ENCODE measurements at places on chromosomes 7 and 10. TPM values are rescaled to one million over a fixed set of nuclear protein-coding genes. Genes with fewer than 3 reads are reported as not detected.

DNA sequence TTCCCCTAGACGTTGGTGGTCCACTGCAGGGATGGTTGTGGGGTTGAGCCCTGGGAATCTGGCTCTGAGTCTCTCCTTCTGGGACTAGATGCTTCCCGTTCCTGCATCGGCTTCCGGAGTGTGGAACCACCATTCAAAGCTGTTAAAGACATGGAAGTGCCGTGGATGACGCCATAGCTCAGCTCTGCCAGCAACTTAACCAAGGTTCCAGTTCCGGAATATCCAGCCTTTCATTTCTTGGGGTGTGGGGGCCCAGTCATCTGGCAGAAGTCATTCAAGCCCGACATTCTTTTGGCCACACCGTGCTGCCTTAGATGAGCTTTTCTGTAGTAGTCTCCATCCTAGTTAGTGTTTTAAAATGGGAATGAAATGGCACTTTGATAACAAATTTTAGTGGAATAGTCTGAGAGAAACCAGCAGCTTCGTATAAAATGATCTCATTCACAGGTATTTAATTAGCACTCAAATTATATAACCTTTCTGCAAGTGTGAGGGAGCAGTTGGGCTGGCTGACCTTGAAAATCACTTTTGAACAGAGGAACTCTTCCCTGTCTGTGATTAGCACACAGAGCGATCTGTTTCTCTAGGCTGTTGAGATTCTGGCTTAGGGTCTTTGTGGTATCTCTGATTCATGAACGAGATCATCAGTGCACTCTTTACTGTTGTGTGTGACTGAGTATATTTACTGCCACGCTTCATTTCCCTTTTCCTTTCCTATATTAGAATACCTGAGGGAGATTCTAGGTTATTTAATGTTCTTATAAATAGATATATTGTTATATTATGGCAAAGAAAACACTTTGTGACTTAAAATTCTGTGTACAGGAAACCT lies 19.9 kb downstream of the LMTK2 start:
- no peak for DNase-seq
- H3K27me3 ChIP-seq, result no peaks in the 10 kb centered on the region
- no peaks in the 10 kb centered on the region for H3K36me3 ChIP-seq
- no peak overlapping the region for H3K27ac ChIP-seq

GRCh38 chr10:43049081-43049551 lies 27.8 kb upstream of the RET start:
- no peak for DNase-seq
- H3K36me3 ChIP-seq, result no peaks in the 10 kb centered on the region
- H3K27me3 ChIP-seq, result no peaks in the 10 kb centered on the region
- no peak overlapping the region for H3K27ac ChIP-seq

GRCh38 chr10:30170814-30171213 lies 111.4 kb upstream of the JCAD start:
- no peaks in the 10 kb centered on the region for H3K4me1 ChIP-seq
- H3K27ac ChIP-seq, result no peak overlapping the region
- DNase-seq, result no peak
- H3K4me3 ChIP-seq, result no peak overlapping the region
- peaks cover 4% of the 10 kb centered on the region for H3K27me3 ChIP-seq

GRCh38 chr10:29720149-29720548 lies 85.4 kb upstream of the SVIL start:
- DNase-seq, result no peak
- no peak overlapping the region for H3K4me3 ChIP-seq
- H3K4me1 ChIP-seq, result peaks cover 3% of the 10 kb centered on the region
- H3K27ac ChIP-seq, result no peak overlapping the region

Gene PLAU
- not detected for total RNA-seq

All from CD4-positive, alpha-beta T cell (primary cell).